ENCODE measurements at places on chromosomes 16 and 17.

- DNase-seq: no peak
Observed at GRCh38 chr17:42129109-42129837, 6.7 kb downstream of the HSPB9 start.

GRCh38 chr17:35086931-35087573, 23.5 kb upstream of the RFFL start:
- no peak for DNase-seq

- DNase-seq: no peak
Observed at GRCh38 chr16:72956124-72957064, 91.5 kb downstream of the ZFHX3 start.

DNA sequence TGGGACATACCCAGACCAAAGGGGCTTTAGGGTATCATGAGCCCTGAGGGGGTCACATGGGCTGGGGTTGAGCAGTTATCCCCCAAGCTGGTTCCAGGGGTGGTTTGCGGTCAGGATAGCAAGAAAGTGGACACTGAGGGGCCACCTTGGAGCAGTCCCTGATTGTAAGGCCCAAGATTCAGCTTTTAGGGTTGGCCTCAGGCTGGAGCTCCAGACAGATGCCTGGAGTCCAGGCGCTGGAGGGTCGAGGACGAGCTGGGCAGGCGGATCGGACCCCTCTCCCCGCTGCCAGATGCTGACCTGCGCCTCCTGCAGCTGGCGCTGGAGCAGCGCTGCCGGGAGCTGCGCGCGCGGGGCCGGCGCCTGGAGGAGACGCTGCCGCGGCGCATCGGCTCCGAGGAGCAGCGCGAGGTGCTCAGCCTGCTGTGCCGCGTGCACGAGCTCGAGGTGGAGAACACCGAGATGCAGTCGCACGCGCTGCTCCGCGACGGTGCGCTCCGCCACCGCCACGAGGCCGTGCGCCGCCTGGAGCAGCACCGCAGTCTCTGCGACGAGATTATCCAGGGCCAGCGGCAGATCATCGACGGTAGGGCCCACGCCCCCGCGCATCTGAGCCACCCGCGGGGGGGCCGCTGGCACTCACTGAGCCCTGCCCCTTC, 10.0 kb downstream of the BTBD17 start:
- DNase-seq: no peak

DNA sequence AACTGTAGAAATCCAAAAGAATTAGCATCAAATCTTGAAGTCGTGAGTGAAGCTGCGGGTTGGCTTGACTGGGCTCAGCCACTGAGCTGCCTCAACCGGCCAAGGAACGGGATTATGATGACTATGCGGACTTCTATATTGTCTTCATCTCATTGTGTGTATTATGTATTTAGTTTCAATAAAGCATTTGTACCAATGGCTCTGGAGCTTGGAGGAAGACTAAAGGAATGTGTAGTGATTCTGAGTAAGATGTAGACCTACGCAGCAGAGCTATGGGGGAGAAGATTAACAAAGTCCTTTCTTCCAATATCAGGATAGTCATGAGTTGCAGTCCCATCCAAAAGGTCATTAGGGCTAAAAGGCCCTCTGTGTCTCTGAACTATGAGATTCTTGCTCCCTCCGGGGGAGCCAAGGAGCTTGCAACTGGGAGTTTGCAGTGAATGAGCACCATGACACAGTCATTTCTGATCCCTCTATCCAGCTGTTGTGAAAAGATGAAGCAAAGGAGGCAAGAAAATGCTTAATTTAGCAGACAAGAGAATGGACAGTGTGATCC, 8.3 kb downstream of the EME1 start:
- no peak for DNase-seq

GRCh38 chr17:34054495-34054894, 200.6 kb upstream of the CCL2 start:
- no peak for DNase-seq

GRCh38 chr17:62572888-62573401, 54.5 kb upstream of the MRC2 start:
- no peak for DNase-seq

- DNase-seq: no peak
Observed at GRCh38 chr16:66547101-66547989, 2.6 kb downstream of the TK2 start.

DNA sequence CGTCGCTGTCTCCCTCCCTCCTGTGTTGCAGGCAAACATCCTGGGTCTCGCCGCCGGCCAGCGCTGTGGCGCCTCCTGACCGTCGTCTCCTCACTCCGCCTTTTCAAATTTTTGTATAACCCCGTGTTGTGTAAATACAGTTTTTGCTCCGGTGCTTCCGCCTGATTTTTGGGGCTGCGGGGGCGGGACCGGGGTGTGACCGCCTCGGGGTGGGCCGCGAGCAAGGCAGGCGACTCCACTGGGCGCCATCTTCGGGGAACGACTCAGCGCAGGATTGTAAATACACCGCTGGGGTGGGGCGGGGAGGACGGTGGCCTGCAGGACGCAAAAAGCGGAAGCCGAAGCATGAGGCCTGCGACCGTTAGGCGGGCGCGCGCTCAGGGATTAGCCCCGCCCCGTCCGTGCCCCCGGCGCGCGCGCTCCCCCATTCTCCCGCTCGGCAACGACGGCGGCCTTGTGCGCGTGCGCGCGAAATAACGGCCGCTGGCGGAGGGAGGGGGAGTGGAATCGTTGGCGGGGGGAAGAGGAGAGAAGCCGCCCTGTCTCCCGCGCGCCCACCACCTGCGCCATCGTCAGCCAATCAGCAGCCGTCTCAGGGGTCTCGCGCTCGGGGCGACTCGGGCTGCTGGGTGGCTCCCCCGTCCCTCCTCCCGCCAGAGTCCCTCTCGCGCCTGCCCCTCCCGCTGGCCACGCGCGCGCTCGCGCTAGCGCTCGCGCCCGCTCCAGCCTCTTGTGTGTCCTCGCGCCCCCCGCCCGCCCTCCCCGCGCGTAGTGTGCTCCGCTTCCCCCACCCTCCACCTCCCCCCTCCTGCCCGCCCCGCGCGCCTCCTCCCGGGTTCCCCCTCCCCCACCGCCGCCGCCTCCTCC, 864 bp upstream of the MAZ start:
- peak; percentile 96 for DNase-seq

DNA sequence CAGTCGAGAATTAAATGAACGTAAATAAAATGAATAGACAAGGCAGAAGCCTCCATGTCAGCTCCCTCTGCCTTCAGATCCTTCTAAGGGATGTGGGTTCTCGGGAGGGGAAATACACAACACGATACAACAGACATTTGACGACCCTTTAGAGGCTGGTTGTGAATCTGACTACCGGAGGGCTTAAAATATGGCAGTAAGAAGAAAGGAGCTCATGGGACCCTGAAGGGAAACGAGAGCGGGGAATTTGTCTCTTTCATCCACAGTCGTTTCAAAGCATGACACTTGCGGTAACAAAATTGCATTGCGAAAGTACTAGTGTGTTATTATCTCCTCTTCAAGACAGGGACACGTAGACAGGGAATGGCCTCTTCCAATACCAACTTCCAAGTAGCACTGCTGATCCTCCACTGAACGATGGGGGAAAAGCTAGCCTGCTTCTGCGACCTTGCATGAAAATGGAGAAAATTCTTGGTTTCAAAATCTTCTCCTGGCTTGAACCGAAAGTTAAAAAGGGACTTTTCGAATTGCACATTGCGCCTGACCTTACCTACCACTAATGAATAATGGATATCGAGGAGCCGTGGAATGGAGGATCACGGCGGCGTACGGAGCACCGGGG, 1.2 kb upstream of the TNRC6C start:
- DNase-seq: no peak

- no peak for DNase-seq
Observed at GRCh38 chr16:68267612-68268405, 3.5 kb downstream of the SLC7A6 start.

DNA sequence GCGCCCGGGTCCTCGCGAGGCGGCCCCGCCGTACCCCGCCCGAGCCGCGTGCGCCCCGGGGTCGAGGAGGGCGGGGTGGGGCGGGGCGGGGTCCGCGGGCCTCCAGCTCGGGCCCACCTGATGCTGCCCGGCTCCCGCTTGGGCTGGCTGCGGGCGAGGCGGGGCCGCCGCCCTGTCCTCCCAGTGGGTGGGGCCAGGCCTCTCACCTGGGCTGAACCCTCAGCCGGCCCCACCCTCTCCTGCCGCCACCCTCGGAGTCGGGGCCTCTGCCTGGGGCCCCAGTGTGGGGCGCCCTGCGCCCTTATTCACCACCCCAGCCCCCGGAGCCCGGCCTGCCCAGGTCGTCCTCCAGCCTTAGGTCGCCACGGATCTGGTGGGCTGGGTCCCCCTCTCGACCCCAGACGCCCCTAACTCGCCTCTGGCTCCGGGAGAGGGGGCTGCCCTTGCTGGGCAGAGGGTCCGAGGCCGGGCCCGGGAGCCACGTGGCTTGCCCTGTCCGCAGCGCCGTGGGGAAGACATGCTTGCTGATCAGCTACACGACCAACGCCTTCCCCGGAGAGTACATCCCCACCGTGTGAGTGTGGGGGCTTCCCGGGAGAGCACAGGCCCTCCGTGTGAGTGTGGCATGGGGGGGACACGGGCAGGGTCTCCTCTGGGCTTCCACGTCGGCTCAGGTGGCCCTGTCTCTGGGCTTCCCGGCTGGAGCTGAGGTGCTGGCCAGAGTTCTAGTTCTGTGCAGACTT, 578 bp downstream of the RAC3 start:
- no peak for DNase-seq

- no peak for DNase-seq
Observed at GRCh38 chr16:30609002-30609925, 925 bp downstream of the ZNF689 start.

DNA sequence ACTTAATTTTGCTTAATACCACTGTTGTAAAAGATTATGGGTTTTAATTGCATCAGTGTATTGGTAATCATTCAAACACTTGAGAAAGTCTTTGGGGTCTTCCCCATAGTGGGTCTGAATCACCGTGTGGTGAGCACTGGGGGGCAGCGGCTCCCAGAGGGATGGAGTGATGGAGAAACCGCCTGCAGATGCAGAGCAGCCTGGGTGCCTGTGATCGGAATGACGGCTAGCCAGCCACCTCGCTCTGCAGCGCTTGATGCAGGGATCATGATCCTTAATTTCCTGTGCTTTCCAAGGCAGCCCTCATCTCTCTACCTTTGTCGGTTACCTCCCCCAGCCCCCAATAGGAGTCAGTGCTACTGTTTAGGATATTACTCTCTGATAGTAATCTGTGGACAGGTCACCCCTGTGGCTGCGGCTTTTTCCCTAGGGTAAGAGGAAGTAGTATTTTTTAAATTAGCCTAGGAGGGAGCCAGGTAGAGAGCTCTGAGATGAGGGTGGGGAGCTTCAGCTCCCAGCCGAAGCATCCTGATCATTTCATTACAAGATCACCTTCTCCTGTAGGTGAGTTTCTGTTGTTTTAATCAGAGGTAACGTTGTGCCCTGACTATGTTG, 135.6 kb downstream of the MSI2 start:
- DNase-seq: no peak

- DNase-seq: no peak
Observed at GRCh38 chr17:27265333-27265732, 28.6 kb upstream of the WSB1 start.

GRCh38 chr16:77468831-77469230, 34.0 kb upstream of the ADAMTS18 start:
- DNase-seq: no peak

- DNase-seq: peak; percentile 54
Observed at GRCh38 chr17:17568772-17569195, 22.7 kb downstream of the PEMT start.

DNA sequence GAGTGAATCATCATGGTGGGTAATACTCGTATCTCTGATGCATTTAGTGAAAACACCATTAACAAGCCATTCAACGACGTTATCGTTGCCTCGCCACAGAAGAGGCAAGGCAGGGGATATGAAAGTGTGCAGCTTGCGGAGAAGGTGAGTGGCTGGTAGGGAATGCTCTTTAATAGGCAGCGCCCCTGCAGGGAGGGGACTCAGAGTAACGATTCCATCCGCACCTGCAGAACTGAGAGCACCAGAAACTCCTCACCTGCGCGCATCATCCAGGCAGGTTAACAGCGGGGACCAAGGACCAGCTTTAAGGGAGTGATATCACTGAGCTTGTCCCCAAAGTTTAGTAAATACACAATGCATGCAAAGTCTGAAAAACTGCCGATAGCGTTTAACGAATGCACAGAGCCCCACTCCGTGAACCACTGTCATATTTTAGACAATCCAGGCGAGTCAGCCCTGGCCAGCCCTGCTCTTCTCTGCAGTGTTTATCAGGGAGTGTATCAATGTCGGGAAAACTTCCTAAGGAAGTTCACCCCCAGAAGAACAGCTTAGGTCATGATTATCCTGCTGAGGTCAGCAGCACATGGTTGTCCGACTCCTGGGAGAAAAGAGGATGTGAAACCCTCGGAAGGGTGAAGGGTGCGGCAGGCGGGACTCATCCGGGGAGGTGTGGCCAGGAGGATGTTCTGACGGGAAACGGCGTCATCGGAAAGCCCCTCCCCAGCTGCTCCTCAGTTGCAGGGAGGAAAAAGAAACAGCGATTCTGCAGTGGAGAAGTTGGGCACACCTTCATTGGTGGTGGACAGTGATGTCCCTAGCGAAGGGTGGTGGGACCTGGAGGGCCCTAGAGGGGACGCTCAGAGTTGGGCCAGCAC, 68.5 kb upstream of the DNAH17 start:
- DNase-seq: no peak

- DNase-seq: no peak
Observed at GRCh38 chr16:85687651-85688471, 893 bp downstream of the GINS2 start.

DNA sequence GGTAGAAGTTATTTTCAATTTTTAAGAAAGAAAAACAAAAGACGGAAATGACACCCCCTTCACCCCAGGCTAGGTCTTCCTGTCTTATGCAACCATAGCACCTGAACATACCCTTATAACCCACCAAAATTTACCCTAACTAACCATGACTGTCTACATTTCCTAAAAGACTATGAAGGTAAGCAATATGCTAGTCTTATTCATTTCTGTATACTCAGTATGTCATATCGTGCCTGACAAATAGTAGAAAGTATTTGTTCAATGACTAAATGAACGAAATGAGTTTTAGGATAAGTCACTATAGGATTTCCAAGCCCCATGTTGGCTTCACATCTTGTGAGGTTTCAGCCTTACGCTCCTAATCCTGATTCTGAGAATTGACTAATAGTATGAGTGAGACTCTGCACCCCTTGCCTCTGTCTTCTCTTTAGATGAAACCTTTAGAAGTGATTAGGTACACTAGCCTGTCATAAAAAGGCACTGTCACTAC, 6.5 kb downstream of the ADAT1 start:
- no peak for DNase-seq

DNA sequence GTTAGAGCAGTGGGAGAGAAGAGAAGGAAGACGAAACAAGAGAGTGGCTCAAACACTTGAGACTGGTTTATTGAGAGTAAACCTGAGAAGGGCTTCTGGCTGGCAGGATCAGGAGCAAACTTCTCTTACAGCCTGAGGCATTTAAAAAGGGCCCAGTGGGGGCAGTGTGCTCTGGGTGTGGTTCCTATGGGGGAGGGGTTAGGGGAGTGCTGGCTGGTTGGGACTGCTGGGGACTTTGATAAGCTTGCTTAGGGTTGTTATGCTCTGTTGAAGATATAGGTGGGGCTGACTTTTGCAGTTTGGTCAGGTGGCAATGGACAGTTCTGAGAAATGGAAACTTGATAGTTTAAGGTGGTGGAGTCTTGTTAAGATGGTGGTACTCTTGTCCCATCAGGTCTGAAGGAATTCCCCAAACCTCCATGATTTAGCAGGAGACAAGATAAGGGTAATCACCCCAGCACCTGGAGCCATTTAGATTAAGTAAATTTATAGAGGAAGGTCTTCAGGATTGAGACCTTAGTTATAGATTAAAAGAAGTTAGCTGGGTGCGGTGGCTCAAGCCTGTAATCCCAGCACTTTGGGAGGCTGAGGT, 79.3 kb downstream of the EMP2 start:
- DNase-seq: no peak
